ENCODE measurements at places on chromosomes 6 and 20. TPM values are rescaled to one million over a fixed set of nuclear protein-coding genes. Genes with fewer than 3 reads are reported as not detected.
A peak's percentile ranks its signal among the peaks of the same experiment; 100 is the strongest.

NFKBIL1 gene
- 13.2 TPM for polyA plus RNA-seq

FRS3 gene
- 6.0 TPM for polyA plus RNA-seq

ZKSCAN8 gene
- 24.3 TPM for polyA plus RNA-seq

BIRC7 gene
- 0.13 TPM for polyA plus RNA-seq

DSP gene
- polyA plus RNA-seq: 3.2 TPM

FAM50B gene
- polyA plus RNA-seq: 6.0 TPM

DOK5 gene
- 21.3 TPM for polyA plus RNA-seq

EBF4 gene
- polyA plus RNA-seq: 5.1 TPM

SLC17A5 gene
- 19.4 TPM for polyA plus RNA-seq

SMLR1 gene
- polyA plus RNA-seq: not detected

NRSN1 gene
- polyA plus RNA-seq: 0.12 TPM

DNA sequence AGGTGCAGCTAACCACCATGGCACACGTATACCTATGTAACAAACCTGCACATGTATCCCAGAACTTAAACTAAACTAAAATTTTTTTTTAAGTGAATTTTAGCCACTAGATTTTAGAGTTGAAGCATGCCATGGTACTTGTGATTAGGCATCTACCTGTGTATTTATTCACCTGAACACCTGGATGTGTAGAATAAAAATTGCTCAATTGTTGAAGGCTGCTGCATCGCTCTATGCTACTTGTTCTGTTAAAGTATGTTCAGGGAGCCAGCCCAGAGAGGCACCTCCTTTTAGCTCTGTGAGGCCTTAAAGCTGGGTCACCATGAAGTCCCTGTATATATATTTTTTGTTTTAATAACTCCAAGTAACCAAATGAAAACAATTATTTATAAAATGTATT is 28.3 kb downstream of the SLC22A3 start:
- no peak for DNase-seq

DNA sequence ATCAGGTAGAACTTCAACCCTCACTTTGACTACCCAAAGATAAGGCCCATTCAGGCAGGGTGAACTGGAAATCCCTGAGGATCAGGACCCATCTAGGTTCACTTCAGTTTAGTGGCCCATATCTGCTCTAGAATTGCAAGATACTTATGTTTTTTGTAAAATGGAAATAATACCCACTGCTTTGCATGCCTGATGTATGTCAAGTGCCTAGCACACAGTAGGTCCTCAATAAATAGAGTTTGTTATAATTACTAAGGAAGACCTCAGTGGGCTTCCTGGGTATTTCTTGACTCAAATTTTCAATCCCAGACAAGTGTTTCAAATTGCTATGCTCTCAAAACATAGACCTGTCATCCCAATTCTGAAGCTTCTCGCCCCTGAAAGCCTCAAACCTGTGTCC is 32.5 kb downstream of the PIGU start:
- DNase-seq: no peak

GRCh38 chr20:23235173-23236027 is 115.2 kb upstream of the NXT1 start:
- DNase-seq: peak; percentile 34

GRCh38 chr20:57474816-57475215 is 50.1 kb downstream of the CTCFL start:
- no peak for DNase-seq

- DNase-seq: no peak
These were observed 79.9 kb downstream of the SEL1L2 start for GRCh38 chr20:13910492-13910891.

GRCh38 chr6:3328145-3328544 is 69.4 kb downstream of the PSMG4 start:
- DNase-seq: no peak

GRCh38 chr6:154504102-154504501 is 6.4 kb downstream of the CNKSR3 start:
- DNase-seq: no peak

- DNase-seq: no peak
These were observed 66.8 kb upstream of the MBOAT1 start for GRCh38 chr6:20279051-20279450.

DNA sequence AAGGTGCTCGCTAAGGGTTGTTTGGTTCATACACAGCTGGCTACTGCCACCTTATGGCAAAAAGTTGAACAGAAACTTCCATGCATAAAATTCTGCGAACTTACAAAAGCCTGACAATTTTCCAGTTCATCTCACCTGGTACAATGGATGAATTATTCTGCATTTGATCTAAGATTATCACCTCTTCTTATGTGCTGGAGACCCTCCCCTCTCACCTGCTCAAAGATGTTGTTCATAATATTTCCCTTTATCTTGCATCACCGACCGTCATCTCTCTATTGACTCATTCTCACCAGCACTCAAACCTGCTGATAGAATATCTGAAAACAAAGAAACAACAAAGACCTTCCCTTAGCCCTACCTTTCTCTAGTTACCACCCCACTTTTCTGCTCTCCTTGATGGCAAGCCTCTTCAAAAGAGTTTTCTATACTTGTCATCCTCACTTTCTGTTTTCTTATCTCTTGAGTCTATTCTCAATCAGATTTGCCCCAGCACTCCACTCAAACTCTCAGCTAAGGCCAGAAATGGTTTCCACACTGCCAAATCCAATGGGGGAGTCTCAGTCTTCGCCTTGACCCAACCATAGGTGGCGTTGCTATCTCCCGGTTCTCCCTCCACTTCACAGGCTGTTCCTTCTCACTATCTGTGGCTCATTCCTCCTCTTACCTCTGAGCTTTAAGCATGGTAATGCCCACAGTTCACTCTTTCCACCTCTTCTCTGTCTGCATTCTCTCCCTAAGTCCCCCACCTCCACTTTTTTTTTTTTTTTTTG is 25.8 kb downstream of the SNRNP48 start:
- DNase-seq: peak; percentile 61

DNA sequence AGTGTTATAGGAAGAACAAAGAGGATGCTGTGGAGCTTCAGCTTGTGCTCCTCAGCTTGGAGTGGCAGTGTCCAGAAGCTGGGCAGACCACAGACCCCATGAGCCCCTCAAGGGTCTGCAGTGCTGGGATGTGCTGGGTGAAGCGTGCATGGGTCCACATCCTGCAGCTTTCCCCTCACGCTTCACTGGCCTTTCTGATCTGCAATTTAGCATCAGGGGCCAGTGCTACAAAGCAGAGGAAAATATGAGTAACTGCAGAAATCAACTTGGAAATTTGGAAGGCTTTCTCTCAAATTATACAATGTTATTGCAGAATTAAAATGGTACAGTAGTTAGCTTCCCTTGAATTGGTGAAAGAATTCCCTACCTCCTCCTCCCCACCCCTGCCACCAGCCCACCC is 10.1 kb downstream of the SLC17A4 start:
- DNase-seq: no peak

GRCh38 chr20:57849121-57849520 is 139.3 kb upstream of the PMEPA1 start:
- DNase-seq: no peak

- peak; percentile 75 for DNase-seq
These were observed 516 bp downstream of the GTPBP2 start for GRCh38 chr6:43628393-43629103.

- no peak for DNase-seq
These were observed 162.0 kb upstream of the RNF217 start for GRCh38 chr6:124800222-124800621.

- no peak for DNase-seq
These were observed 394.6 kb upstream of the MMS22L start for GRCh38 chr6:97677626-97678025.

- DNase-seq: no peak
These were observed 127.8 kb downstream of the KIF16B start for GRCh38 chr20:16445482-16445881.

GRCh38 chr6:118501099-118501498 is 47.0 kb upstream of the PLN start:
- DNase-seq: no peak

DNA sequence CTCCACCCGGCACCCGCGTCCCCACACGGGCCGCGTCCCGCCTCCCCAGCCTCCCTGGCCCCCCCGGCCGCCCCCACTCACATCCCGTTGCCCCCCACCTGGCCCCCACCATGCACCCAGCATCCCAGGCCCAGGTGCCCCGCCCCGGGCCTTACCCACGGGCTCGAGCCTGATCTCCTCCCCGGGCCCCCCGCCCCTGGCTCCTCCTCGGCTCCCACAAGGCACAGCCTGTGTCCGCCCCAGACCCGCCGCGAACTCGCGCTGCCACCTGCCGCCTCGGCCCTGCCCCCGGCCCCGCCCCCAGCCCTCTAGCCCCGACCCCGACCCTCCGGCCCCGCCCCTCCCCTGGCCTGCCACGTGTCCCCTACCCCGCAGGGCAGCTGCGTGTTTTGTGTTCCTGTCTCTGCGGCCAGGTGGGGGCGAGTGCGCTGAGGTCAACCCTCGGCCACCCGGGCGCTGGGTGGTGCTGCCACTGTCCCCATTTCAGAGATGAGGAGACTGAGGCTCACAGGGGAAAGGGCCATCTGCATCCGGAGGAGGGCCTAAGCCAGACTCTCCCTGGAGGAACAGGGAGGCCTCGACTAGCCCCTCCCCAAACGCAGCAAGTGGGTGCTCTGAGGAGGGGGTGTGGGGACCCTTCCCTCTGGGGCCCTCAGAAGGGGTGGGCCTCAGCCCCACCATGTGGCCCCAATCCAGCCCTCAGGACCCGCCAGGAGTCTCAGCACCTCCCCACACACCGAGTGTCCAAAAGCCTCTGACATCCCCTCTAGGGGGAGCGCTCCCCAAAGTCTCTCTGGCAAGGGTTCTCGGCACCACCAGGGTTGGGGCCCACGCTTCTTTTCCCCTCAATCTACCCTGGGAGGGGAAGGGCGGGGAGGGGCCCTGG is 99.8 kb downstream of the TAF4 start:
- DNase-seq: no peak

DNA sequence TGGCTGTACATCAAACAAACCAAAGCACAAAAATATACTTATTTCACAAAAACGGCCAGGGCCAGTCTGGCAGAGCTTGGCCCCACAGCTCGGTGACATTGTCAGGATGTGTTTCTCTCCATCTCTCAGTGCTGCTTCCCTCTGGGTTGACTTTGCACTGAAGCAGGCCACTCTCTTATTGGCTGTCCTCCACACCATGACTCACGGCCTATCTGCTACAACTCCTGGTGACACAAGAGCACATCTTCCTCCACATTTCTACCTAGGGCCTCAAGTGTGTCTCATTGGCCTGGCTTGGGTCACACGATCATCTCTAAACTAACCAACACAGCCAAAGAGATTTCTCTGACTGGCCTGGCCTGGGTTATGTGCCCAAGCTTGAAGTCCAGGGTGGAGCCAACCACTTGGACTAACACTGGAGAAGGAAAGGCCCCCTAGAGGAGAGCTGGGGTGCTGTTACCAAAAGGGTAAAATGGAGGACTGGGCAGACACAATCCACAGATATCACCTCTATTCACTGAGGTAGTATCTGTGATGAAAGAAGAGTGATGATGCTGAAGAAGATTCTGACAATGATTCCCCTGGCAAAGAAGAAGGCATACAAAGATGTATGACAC is 159.8 kb upstream of the TSHZ2 start:
- no peak for DNase-seq

GRCh38 chr6:122704066-122704465 is 75.5 kb upstream of the FABP7 start:
- DNase-seq: no peak

DNA sequence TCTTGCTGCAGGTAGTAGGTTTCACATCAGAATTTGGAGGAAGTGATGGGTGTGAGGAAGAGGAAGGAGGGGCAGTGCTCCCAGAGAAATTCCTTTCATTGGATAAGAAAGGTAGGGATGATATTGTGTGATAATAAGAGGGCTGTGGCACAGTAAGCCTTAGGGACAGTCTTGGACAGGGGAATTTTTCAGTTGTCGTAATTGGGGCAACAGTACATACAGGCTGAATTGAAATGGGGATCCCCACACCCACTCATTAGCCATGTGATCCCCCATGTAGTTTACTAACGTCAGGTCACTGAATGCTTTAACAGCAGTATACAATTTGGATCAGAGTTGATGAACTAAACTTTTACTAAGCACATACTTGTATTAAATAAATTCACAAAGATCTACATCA is 79.4 kb downstream of the FOXO3 start:
- DNase-seq: no peak
